ENCODE measurements at places on chromosomes 7 and 10.
A peak's percentile ranks its signal among the peaks of the same experiment; 100 is the strongest.

DNA sequence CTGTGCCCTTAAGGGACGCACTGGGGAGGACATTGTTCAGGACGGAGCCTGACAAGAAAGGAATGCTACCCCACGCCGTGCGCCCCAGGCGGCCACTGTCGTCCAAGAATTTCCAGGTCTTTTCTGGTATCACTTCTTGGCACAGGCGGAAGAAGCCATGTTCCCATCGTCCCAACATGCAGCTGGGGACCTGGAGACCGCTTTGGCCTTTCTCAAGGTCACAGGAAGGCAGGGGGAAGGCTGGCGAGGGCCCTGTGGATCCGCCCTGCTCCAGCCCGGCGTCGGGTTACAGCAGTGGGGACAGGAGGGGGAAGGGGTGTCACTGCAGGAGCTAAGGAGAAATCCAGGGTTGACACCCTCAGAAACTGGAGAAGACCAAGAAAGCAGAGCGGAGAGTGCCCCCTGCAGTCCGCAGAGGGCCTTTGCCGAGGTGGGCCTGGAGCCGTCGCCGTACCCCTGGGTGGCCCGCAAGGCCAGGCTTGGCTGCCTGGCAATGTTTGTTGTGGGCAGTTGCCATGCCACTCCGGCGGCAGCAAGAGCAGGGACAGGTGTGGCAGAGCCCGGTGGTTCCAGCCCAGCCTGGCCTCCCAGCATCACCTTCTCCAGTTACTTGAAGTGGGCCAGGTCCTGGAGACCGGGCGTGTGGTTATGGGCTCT lies 104.1 kb downstream of the LHPP start:
- no peak for DNase-seq

GRCh38 chr10:98910546-98910945 lies 325.1 kb downstream of the HPSE2 start:
- no peak for DNase-seq

DNA sequence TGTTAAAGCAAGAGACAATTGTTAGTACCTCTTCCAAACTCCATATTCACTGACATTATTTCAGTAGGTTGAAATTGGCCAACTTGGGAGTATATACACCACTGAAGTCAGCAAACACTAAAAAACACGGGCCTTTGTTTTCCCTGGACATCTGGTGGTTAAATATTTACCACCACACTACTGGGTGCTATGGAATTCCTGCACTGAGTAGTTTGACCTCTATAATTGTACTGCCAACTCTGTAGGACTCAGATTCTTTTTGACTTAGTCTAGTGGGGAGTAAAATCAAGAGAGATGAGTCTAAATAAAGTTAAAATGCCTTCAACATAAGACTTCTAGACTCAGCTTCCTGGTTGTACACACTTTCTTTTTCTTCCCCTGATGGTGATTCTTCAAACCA lies 41.3 kb upstream of the TES start:
- DNase-seq, result peak; percentile 42

DNA sequence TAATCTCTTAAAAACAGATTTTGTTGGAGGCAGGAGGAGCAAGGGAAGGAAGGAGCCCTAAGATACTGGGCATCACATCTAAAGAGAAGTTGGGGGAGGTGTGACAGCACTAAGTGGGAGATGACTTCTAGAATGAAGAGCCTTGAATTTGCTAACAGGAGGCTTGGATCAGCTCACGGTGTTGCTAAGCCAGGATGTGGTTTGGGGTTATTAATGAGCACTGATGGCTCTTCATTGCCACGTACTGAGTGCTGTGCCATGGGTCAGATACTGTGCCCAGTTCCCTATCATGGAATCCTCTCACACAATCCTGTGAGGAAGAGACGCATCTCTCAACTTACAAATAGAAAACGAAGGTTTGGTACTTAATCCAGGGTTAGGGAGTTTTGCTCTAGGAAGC lies 78.5 kb downstream of the C7orf25 start:
- no peak for DNase-seq

- DNase-seq, result peak; percentile 47
These were observed 72.5 kb downstream of the C10orf90 start for GRCh38 chr10:126598009-126598408.

DNA sequence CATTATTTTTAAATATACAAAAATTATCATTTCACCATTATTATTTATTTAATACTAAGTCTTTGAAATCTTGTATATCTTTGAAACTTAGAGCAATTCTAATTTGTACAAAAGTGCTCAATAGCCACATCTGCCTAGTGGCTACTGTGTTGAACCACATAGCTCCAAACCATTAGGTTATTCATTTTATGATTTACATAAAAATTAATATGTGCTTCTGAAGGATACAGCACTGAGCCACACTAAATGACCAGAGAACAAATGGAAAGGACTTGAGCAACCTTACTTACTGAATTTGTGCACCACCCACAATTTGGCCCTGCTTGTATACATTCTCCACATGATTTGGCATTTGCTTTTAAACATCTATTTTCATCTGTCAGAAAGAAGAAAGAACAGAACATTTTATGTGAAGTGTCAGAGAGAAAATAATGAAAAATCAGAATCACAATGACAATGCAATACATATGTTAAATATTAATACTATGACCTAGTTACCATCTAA lies 25.8 kb downstream of the ITGB1 start:
- no peak for DNase-seq

- DNase-seq, result no peak
These were observed 54.9 kb downstream of the ZNF487 start for GRCh38 chr10:43491855-43492254.

- no peak for DNase-seq
These were observed 64.3 kb downstream of the FAM204A start for GRCh38 chr10:118277871-118278270.

GRCh38 chr10:123109466-123109865 lies 26.3 kb upstream of the HMX3 start:
- no peak for DNase-seq

GRCh38 chr10:107520348-107520747 lies 355.8 kb upstream of the SORCS1 start:
- no peak for DNase-seq

DNA sequence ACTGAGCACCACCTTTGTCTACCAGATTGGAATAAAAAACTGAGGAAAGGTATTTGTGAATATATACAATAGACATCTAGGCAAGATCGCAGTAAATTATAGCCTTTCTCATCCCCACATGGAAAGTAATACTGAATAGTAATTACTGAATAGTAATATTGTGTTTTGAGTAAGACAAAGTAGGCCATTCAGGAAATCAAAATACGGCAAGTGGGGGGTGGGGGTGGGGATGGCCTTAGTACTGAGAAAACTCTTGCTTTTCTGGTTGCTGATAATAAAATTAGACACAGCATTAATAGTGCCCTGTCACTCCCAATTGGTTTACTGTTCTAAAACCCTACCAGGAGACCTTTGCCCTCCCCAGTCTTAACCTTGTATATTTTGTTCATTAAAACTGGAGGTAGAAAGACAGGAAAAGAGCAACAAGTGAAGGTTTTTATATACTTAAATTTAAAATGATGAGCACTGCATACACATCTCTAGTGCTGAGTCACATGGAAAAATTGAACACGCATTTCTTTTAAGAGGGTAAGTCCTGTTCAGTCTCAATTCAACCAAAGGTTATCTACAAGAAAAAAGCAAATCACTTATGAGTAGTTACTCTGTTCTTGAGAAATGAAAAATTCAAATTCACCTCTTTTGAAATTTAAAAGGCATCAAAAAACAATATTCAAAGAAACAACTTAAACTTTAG lies 65.6 kb downstream of the IGF2BP3 start:
- no peak for DNase-seq

DNA sequence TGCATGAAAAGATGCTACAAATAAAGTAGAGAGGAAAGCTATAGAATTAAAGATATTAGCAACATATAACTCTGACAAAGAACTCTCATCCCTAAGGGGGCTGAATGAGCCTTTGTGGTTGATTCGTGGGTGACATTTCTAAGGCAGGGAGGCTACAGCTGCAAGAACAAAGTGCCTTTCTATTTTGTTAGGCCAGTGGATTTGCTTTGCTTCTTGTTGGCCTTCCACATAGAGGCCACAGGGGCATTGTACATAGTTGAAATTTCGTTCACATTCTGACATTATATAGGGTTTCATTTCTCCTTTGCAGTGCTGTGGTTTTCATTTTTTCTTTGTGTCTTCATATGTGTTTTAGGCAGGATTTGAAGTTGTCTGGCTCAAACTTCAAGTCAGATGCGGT lies 819.2 kb upstream of the C7orf33 start:
- no peak for DNase-seq

- no peak for DNase-seq
These were observed 27.4 kb upstream of the DIP2C start for GRCh38 chr10:716821-717220.

GRCh38 chr7:85602196-85602595 lies 415.3 kb upstream of the SEMA3D start:
- DNase-seq, result peak; percentile 12

- no peak for DNase-seq
These were observed 74.1 kb upstream of the PARD3 start for GRCh38 chr10:34889004-34889869.

GRCh38 chr7:2017481-2017891 lies 215.3 kb downstream of the MAD1L1 start:
- DNase-seq, result no peak

DNA sequence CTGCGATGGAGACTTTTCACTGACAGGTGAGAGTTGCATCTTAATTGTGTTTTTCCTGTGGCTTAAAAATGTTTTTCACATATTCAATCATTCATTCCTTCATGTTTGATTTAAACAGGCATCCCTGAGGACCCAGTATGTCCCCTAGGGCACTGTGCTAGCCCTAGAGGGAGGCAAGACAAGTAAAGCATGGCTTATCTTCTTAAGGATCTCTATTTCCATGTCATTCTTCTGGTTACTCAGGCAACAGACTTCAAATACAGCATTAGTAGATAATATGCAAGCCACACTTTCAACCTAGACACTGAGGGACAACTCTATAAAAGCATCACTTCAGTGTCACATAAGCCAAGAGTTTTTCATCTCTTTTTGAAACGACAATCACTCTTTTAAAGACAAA lies 29.2 kb downstream of the CDK1 start:
- no peak for DNase-seq

DNA sequence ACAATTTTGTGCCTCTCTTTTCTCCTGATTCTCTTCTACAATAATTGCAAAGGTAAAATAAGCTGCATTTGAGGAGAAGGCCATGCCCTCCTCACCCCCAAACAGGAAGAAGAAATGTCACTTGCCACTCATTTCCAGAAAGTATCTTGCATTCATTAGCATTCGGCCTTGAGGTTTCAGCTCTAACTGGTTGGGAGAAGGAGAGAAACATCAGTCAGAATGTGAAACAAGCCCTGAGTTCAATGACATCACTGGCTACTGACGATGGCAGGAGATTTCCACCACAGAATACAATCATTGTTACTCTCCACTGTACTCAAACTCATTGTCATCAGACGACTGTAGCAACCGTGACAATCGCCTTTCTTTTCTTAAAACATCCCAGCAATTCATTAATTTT lies 72.8 kb downstream of the PRKCQ start:
- no peak for DNase-seq

- peak; percentile 83 for DNase-seq
These were observed 6.3 kb downstream of the MYOF start for GRCh38 chr10:93475871-93476270.

GRCh38 chr10:123993534-123994416 lies 99.6 kb downstream of the CHST15 start:
- no peak for DNase-seq

- DNase-seq, result peak; percentile 63
These were observed 420.3 kb upstream of the AUTS2 start for GRCh38 chr7:69177941-69178494.

GRCh38 chr7:95527033-95527775 lies 41.5 kb downstream of the ASB4 start:
- peak; percentile 63 for DNase-seq

- peak; percentile 4 for DNase-seq
These were observed 139.4 kb downstream of the KCND2 start for GRCh38 chr7:120412139-120413050.

DNA sequence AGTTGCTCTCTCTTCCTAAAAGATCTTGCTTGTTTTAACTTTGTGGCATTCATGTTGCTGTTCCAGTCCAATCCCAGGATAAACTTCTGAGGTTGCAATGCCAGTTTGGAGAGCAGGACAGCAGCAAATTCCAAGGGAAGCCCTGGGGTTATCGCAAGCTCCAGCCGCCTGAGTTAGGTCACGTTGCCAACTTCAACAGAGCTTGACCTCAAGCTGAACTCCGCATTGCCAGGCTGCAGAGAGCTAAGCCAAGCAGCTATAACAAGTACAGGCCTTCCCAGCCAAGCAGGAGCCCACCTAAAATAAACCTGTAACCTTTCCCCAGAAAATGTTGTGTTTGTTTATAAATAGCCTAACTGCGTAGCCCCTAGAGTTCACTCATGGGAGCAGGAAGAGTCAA lies 138.9 kb upstream of the LYZL1 start:
- peak; percentile 31 for DNase-seq

Measured in fibroblast of the aortic adventitia (primary cell).